ENCODE measurements at places on chromosomes 7 and 10.

DNA sequence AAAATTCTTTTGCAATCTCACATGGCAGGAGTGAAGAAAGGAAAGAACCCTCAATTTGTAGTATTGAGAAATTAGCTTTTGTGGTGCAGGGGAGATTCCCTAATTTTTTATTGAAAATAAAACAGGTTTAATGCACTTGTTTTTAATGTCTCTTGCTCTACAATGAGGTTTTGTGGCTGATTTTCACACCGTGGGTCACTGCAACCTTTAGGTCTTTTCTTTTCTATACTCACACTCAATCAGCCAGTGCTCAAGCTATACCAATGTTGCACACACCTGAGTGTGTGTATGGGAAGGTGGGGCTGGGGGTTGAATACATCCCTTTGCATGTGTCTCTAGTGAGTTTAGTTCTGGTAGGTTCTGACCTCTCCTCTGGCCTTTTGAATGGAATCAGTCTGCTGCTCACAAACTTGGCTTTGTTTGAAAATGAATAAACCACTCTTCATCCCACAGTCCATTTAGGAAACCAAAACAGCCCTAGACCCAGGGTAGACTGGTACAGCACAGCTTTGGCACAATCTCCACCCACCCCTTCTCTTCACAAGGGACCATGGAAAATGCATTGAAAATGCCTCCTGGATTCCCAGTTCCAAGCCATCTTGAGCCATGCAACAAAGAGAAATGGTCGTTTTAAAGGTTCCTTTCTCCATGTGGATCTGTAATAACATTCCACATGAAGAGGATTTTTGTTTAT, 411.5 kb downstream of the SFMBT2 start:
- DNase-seq = no peak

DNA sequence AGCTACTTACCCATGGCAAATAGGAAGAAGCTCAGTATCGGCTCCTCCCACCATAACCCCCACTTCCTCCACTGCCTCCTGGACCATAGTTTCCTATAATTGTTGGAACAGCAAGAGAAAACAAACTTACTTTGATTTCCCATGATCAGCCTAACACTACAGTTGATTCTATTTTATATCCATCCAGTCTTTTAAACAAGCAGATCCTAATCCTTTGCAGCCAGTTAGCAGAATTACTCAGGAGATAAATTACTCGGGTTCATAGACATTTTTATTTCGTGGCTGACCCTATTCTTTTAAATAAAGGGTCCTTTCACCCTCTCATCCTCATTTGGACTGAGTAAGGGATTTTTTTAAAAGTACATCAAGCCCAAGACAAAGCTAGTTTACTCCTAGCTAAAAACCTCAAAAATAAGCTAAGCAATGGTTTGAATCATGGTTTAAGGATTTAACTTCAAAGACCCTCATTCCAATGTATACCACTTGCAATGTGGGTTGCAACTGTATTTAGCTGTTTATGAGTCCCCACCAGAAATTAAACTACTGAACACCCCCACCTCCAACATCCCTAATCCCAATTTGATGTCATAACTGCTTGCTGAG, 8.0 kb downstream of the HNRNPA2B1 start:
- DNase-seq = no peak

DNA sequence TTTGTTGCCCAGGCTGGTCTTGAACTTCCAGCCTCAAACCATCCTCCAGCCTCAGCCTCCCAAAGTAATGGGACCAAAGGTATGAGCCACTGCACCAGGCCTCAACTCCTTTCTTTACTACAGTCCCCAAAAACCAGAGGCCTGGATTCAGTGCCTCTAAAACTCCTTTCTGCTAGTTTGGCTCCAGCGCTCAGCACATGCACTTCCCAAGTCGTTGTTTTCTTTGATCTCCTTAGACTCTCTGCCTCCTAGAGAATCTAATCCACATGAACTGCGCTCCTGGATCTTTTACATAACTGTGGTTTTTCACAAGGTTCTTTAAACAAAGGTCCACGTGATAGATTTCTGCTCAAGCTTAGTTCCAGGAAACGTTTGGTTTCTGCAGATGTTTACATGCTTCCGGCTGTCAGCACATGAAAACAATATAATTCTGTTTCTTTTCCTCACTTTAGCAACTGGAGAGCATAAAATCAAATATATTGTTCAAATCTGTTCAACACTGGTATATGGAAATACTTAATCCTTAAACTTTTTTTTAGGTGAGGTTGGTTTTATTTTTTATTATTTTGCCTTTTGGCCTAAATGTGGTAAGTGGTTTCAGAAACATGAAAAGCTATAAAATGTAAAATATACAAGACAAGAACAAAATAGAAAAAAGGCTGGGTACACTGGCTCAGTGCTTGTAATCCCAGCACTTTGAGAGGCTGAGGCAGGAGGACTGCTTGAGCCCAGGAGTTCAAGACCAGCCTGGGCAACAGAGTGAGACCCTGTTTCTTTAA, 270.5 kb upstream of the MKLN1 start:
- DNase-seq = no peak

DNA sequence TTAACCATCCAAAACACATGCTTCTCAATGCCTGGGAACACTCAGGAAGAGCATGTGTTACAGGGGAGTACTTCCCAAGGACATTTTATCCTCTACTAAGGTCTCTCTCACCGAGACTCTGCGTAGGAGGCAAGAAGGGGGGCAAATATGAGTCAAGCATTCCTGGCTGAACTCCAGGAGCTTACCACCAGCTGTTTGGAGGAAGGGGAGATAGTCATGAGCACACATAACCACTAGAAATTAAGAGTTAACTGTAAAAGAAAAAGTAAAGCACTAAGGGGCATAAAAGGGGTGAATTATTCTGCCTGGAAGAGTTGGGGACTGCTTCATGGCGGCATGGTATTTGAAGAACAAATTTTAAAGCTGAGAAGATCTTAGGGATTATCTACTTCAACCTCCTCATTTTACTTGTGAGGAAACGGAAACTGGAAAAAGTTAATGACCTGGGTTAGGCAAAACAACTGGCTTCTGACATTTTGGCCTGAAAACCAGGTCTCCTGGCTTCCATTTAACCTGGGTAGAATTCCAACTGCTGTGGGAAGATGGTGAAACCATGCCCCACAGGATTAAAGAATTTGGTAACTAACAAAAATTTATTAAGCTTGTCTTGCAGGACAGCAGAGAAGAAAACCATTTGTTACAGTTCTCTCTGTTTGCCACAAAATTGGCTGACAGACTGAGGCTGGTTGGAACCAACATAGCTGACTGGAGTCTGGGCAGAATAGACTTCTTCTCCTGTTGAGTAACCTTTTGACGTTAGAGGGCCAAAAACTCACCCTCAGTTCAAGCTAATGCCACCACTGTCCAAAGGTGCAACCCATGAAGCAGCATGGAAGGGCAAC, 85.5 kb downstream of the SLC25A13 start:
- no peak for DNase-seq

DNA sequence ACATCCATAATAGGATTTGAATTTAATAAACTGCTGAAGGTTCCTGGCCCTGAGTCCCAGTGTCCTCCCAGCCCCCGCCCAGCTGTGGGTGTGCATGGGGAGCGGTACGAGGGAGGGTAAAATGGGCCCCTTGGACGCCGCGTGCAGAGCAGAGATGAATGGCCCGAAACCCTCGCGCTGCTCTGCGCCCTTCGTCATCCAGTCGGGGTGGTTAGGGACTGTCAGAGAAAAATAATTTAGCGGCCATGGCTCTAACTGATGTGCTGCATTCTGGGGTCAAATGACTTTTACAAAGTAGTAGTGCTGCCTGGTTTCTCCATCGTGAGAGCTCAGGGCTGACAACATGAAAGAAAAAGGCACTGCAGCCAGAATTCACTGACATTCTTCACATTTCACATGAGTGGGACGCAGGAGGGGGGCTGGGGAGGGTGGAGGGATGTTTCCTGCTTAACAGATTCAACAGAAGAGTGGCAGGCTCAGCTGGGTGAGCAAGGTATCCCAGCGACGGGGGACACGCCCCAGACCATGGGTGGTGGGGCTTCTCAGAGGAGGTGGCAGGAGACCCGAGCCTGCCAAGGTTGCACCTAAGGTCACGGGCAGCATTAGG, 304.5 kb downstream of the WDR37 start:
- no peak for DNase-seq

DNA sequence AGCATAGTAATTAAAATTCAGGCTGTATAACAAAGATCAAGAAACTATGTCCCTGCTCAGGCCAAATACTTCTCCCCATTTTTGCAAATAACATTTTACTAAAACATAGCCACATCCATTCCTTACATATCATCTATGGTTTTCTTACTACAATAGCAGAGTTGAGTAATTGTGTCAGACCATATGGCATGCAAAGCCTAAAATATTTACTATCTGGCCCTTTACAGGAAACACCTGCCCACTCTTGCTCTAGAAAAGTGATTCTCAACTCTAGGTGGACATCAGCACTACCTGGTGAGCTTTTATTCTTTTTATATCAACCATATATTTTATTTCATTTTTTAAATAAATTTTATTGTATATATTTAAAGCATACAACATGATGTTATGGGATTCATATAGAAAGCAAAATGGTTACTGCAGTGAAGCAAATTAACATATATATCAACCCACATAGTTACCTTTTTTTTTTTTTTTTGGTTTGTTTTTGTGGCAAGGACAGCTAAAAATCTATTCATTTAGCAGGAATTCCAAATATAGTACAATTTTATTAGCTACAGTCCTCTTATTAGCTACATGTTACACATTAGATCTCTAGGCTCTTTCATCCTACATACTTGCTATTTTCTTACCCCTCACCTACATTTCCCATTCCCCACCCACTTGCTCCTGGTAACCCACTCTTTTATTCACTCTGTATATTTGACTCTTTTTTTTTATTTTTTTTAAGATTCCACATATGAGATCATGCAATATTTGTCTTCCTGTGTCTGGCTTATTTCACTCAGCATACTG, 19.6 kb downstream of the ABI1 start:
- DNase-seq = peak; percentile 71

DNA sequence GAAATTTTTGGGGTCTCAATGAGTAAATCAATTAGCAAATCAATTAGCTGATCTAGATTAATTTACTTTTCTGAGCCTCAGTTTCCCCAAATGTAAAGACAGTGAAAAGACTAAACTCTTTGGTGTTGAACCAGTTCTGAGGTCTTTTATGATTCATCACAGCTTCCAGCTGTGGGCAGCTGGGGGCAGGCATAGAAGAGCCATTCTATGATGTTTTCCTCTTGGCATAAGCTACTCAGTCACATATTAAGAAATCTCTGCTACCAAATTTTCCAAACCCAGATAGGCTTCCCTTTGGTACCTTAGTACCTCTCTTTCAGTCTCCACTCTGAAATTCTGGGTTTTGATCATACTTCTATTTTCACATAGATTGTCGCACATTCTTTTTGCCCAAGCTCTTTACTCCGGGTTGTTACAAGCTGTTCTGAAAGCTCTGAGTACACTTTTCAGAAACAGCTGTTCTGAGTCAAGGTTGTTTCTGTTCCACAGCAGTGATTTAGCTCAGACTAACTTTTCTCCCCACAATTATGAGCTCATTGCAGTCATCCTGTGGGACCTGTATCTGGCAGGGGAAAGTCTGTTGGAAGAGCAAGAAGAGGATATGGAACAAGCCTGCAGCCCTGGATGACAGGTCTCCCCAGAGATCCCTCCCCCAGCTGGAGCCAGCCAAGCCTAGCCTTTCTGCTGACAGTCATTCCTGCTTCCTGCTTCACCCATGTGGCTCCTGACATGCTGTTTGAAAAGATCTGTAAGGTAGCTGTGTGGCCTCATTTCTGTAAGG, 599.6 kb upstream of the GHITM start:
- DNase-seq = no peak

DNA sequence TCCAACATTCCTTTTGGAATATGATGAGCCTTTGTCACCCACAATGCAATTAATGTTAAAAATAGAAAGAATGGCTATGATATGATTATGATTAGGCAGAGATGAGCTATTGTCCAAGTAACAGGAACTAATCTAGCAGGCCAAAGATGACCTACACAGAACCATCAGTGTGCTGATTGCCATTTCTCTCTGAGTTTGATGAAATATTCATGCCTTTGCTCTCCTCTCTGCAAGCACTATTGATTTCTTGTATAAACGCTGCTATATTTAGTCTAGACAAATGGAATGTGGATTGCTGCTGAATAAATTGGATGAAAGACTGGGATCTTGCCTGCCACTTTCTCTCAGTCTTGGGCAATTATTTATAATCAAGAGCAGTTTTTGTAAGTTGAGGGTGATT, 85.4 kb downstream of the HDAC9 start:
- no peak for DNase-seq

GRCh38 chr10:23793577-23793976, 354.7 kb downstream of the OTUD1 start:
- no peak for DNase-seq

DNA sequence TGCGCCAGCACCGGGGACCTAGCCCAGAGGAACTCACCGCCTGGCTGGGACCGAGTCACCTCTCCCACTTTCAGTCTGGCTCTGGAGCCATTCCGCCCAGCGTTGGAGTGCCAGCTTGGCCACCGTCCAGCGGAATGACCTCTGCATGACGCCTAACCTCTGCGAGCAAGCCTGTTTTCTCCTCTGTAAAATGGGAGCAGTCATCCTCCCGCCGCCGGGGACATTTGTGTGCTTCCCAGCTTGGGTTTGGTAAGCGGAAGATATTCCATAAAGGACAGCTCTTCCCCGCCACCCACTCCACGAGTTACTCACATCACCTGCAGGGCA, 1.3 kb upstream of the ZCCHC24 start:
- no peak for DNase-seq

DNA sequence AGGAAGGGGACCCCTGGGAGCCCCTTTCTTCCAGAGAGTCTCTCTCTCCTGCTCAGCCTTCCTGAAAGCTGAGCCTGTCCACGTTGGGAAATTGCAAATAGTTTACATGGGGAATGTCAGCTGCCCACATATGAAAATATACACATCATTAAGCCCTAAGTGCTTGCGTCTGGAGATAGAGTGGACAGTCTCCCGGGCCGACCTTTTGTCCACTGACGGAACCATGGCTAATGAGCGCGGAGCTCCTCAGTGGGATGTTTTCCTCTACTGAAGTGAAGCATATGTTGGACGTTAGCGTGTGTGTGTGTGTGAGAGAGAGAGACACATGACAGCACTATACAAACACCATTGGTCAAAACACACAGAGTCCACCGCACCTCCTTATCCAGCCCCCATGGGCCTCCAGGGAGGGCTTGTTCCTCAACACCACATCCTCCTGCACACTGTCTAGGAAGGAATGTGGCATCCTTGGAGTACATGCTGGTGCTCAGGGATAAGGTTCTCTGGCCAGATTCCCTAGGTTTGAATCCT, 128.4 kb downstream of the RGS10 start:
- no peak for DNase-seq

DNA sequence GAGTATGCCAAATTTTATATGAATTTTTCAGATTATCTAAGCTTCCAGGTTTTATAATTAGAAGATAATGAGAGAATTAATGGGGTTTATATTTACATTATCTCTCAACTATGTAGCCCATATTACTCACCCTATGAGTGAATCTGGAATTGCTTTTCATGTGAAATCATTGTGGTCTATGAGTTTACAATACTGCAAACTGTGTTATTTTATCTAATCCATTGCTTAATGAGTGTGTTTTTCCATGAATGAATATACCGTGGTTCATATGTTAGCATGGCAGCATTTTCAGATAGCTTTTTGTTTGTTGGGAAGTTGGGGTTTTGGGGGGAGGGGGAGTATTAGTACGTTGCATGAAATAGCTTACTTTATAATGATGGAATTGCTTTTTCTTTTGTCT, 44.5 kb downstream of the FGFBP3 start:
- DNase-seq = no peak

Data from RPMI8226 (cell line).